ENCODE measurements at places on chromosomes 4 and X.
A peak's percentile ranks its signal among the peaks of the same experiment; 100 is the strongest.

DNA sequence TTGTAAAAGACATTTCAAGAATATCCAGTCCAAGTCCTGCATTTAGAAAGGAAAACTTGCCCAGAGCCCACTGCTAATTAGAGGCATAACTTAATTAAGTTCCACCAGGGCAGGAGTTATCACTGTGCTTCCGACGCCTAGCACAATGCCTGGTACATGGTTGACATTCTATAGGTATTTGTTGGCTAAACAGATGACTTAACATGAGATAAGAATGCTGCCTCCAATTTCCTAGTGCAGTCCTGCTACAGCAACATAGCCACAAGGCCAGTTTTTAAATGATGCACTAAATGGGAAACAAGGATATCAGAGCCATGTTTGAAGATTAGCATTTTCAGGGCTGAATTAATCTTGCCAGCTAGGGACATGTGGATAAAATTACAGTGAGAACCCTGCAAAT lies 164.1 kb downstream of the RASL11B start:
- no peak for DNase-seq

DNA sequence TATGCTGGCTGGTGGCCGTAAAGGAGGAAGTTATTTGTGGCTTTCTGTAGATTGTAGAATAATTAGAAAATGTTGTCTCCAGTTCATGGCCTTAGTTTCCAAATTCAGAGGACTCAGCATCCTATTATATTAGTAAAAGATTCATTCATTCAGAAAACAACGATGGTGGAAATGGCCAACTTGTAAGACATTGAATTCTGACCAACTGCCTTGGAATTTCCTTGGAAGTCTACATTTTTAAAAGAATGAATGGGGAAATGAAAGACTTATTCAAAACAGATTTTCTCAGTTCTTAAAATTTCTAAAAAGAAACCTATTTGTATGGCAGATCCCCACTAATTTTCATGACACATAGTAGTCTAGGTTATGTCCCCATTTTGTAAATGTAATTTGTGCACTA lies 561.5 kb downstream of the ANKRD50 start:
- DNase-seq: no peak

DNA sequence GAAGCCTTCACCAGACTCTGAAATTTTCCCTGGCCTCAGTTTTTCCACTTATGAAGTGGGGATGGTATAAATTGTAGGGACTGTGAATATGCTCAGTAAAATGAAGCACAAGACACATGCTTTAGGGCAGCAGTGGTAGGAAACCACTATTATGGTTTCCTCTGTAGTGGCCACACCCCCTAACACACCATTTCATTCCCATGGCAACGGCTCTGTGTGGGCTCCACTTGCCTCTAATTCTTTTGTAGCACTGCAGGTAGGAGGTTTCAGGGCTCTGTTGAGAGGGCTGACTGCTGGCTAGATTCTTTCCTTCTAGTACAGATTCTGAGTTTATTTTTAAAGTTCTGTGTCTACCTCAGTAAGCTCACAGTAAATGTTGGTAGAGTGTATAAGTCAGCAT lies 3.5 kb upstream of the VMA21 start:
- peak; percentile 26 for DNase-seq

GRCh38 chr4:57280481-57280880 lies 170.3 kb upstream of the IGFBP7 start:
- DNase-seq: no peak

GRCh38 chr4:108172231-108172752 lies 3.6 kb upstream of the LEF1 start:
- no peak for DNase-seq

DNA sequence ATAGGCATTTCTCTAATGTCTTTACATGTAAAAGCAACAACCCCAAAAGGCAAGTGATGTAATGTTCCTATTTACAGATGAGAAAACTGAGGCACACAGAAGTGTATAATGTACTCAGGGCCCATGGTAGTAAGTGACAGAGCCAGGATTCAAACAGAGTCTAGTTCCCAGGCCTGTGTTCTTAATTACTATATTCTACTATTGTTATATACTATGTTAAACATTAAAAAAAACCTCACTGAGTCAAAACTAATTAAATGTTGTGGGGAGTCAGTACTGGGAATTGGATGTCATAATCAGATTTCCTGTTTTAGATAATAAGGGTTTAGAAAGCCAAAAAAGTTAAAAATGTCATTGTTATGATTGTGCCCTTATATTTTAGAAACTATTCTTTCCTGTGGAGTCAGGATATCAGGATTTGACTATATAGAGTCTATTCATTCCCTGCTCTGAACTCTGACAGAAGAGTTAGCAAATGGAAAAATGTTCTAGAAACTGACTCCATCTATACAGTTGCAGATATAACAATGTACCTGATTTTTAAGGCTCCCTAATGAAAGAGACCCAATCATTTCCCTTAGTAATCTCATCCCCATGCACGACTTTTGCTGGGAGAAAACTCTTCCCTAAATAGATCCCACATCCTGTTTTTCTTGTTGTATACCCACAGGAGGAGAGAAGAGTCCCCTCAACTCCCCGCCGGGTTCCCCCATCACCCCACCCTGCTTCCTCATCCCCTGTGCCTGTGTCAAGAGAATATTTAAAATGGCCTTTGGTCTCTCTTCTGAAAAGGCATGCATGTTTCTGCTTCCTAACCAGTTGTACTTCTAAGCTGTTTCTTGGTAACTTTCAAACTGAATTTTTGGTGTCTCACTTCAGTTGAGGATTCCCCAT lies 69.7 kb downstream of the REELD1 start:
- DNase-seq: no peak
